CD4-positive, alpha-beta T cell treated with Interleukin-6 at 100 ng/mL for 8 hours (primary cell): ENCODE measurements at places on chromosomes 7 and 10.

GRCh38 chr7:85733169-85733915 lies 546.5 kb upstream of the SEMA3D start:
- no peak for DNase-seq

DNA sequence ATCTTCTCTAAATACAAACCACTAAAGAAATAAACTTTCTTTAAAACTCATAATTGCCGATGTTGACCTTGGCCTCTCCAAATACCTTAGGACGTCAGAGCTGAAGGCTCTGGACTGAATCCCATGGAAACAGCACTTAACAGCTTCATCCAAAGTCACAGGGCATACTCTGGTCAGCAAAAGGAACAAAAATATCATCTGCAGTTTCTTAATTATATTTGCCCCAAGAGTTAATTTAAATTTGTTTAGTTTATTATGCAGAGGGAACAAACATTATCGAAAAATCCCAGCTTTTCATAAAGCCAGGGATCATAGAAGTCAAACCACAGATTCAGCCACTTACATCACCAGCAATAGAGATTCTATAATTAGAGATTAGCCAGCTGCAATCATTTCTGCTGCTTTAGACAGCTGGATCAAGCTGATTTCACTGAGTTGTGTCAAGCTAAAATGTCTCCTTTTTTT lies 20.5 kb upstream of the FAM13C start:
- DNase-seq, result no peak

DNA sequence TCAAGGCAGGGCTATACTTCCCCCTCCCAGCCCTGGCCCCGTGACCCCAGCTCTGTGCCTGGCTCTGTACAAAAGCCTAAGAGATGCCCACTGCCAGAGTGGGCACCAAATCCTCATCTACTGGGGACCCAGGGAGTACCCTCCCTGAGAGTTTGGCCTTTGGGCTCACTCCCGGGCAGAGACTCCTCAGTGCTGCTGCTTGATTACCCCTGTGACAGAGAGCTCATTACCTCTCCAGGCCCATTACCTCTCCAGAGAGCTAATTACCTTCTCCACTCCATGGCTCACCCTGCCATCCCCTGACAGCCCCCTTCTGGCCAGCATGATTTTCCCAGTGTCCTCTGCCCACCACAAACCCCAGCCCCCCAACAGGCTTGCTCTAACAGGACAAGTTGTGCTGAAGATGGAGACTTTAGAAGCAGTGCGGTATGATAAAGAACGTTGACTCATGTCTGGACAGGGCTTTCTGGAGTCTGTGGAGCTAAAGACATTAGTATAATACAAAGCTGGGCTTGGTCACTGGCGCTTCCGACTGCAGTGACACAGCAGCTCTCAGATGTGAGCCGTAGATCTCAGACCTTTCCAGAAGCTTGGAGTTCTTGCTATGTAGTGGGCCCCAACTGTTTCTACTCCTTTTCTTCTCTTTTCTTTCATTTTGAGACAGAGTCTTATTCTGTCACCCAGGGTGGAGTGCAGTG lies 111.3 kb upstream of the KCTD7 start:
- DNase-seq, result no peak

GRCh38 chr10:28788762-28789161 lies 111.4 kb downstream of the BAMBI start:
- no peak for DNase-seq

DNA sequence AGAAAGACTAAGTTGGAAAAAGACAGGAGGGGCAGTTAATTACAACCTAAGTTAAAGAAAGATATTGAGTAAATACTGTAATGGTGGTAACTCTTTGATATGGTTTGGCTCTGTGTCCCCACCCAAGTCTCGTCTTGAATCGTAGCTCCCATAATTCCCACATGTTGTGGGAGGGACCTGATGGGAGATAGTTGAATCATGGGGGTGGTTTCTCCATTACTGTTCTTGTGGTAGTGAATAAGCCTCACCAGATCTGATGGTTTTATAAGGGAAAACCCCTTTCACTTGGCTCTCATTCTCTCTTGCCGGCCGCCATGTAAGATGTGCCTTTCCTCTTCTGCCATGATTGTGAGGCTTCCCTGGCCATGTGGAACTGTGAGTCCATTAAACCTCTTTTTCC lies 143.8 kb downstream of the GRK5 start:
- no peak for DNase-seq
